HT-29 (cell line): ENCODE measurements at places on chromosomes 16 and 17. TPM values are rescaled to one million over a fixed set of nuclear protein-coding genes. Genes with fewer than 3 reads are reported as not detected.

DNA sequence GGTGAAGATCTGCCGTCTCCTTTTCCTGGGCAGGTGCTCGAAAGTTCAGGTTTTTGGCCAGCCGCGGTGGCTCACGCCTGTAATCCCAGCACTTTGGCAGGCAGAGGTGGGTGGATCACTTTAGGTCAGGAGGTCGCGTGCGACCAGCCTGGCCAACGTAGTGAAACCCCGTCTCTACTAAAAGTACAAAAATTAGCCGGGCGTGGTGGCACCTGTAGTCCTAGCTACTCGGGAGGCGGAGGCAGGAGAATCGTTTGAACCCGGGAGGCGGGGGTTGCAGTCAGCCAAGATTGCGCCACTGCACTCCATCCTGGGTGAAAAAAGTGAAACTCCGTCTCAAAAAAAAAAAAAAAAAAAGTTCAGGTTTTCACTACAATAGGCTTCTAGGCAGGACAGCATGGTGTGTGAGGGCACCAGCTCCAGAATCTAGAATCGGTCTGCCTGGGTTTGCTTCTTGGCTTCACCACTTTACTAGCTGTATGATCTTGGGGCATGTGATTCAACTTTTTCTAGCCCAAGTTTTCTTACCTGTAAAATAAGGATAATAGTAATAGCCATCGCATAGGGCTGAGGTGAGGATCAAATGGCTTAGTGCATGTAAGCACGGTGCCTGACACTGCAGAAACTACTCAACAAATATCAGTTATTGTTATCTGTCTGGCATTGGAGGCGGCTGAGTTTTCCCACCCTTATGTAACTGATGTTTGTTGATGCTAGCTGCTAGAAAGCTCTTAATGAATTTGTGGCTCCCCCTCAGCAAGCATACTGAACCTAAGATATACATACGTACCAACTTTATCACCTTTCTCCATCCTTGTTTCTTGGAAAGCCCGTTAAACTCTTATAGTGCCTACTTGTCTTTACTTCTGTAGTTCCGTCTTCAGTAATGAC lies 1.3 kb downstream of the PSMD12 start:
- peak; percentile 76 for DNase-seq

- no peak for DNase-seq
Measured at GRCh38 chr17:67178555-67178954, 66.4 kb downstream of the HELZ start.

GRCh38 chr17:42563543-42563942 lies 1.6 kb downstream of the COASY start:
- peak; percentile 78 for DNase-seq

Gene SMYD4
- total RNA-seq = 5.9 and 7.5 TPM in 2 replicates

- DNase-seq = no peak
Measured at GRCh38 chr16:51430716-51431369, 279.8 kb upstream of the SALL1 start.

Gene PKMYT1
- total RNA-seq = 86.3 and 92.1 TPM in 2 replicates

Gene MYH1
- not detected in 2 replicates for total RNA-seq

DNA sequence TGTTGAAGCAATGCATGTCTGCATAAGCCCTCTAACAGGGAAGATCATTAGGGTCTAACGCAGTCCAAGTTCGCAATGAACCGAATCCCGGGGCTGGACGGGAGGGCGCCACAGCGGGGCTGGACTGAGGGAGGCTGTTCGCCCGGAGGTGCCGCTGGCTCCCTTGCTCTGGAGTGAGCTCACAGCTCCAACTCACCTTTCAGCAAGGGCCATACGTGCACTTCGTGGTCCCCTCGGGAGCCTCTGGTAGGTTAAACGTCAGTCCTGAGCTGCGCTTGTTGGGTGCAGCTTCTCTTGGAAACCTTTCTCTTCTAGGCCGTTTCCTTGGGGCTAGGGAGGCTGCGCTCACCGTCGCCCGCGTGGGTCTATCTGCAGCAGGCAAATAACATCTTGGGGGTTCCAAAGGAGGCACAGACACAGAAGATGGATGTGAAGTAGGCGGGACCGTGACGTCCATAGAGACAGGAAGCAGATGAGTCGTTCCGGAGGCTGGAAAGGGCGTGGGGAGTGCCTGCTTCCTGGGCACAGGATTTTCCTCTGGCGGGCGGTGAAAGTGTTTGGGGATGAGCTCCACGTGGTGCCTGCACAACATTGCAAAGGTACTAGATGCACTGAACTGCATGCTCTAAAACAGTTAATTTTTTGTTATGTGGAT lies 21.9 kb downstream of the ATP2C2 start:
- DNase-seq = no peak

Gene DNAJA2
- 35.4 and 36.5 TPM in 2 replicates for total RNA-seq

- DNase-seq = no peak
Measured at GRCh38 chr16:29014561-29015069, 29.8 kb downstream of the LAT start.

DNA sequence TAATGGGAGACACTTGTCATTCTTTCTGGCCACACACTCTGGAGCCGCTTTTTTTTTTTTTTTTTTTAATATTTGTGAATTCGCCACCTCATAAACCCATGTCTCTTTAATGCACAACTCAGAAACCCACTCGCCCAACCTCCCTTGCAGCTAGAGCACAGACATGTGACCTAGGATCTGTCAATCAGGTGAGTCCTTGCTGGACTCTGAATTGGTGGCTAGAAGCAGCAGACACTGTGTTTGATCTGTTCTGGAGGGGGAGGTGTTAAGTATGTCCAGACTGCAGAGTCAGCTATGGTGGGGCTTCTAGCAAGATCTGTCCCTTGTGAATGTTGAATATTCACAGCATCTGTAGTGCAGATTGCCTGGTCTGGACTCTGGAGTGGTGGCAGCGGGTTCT lies 112.1 kb downstream of the PRKCB start:
- no peak for DNase-seq

Gene EPN3
- total RNA-seq = 25.6 and 25.8 TPM in 2 replicates

DNA sequence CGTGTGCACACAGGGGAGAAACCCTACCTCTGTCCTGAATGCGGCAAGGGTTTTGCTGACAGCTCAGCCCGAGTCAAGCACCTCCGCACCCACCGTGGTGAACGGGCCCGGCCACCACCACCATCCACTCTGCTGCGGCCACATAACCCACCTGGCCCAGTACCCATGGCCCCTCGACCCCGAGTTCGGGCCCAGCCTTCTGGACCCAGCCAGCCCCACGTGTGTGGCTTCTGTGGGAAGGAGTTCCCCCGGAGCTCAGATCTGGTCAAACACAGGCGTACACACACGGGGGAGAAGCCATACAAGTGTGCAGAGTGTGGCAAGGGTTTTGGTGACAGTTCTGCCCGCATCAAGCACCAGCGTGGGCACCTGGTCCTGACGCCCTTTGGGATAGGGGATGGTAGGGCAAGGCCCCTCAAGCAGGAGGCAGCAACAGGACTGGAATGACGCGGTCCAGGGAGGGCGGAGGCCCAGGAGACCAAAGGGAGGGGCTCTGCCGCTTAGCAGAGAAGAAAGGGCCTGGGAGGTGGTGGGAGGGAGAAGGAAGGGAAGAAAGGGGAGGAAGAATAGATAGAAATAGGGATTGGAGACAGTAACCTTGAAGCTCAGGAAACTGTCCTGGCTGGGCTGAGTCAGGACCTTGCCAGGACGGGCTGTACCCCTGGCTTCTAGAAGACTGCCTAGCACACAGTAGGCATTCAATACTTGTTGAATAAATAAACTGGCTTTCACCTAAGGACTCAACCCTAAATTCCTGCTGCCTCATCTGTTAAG lies 3.6 kb downstream of the ZNF48 start:
- DNase-seq = no peak

DNA sequence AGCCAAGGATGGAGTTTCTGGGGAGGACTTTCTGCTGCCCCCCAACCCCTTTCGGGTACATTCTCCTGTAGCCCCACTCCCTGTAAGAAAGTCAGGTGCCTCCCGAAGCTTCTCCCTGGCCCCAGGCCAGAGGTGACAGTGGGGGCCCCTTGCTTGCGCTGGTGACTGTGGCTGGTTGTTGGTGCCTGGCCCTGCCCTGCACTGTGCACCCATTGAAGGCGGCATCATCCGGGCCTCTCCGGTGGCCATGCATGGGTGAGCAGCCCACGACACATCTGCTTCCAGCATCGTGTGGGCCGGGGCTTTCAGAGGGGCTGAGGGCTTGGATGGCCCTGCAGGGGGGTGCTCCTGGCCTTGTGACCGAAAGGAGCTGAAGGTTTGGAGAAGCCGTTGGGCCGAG lies 297.0 kb downstream of the SEC14L1 start:
- no peak for DNase-seq

Gene MVD
- total RNA-seq = 100 and 109 TPM in 2 replicates

DNA sequence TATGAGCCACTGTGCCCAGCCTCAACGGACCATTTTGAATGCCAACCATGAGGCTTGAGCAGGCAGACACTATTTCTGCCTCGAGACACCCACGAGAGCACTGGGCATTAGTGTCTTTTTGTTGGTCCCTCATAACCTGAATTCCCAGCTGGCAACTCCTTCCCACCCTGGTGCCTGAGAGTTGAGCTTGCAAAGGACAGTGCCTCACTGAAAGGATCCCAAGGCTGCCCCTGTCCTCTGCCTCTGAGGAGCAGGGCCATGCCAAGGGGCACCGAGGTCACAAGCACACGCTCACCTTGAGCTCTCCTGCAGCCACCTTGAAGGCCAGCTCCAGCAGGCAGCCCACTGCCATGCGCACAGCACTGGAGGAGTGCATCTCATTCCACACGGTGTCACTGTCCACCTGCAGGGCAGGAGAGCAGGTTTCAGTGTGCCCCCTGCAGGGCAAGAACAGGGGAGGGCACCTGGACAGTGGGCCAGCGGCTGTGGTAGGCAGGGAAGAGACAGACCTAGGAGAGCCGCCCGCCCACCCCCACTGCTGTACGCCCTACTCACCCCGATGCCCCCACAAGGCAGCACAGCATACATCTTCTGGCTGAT lies 12.8 kb downstream of the G6PC3 start:
- peak; percentile 80 for DNase-seq

DNA sequence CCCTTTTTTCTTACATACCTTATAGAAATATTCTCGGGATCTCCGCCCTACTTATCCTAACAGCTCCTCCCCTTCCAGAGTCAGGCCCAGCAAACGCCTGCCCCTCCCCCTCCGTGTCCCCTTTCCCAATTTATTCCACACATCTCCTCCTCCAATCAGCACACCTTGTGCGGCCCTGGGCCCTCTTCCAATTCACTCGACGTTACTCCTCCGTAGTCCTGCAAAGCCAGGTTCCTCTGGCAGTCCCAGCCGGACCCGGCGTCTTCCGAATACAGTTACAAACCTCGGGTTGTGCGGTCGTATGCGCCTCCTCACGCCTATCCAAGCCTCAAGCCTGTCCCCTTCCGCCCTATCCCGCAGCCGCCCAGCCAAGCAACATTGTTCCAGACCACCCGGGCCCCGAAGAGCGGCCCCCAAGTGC lies 677 bp downstream of the CBX1 start:
- DNase-seq = peak; percentile 63

- DNase-seq = no peak
Measured at GRCh38 chr17:61720016-61720795, 129.2 kb upstream of the NACA2 start.

GRCh38 chr16:88084881-88085280 lies 133.6 kb downstream of the BANP start:
- no peak for DNase-seq

DNA sequence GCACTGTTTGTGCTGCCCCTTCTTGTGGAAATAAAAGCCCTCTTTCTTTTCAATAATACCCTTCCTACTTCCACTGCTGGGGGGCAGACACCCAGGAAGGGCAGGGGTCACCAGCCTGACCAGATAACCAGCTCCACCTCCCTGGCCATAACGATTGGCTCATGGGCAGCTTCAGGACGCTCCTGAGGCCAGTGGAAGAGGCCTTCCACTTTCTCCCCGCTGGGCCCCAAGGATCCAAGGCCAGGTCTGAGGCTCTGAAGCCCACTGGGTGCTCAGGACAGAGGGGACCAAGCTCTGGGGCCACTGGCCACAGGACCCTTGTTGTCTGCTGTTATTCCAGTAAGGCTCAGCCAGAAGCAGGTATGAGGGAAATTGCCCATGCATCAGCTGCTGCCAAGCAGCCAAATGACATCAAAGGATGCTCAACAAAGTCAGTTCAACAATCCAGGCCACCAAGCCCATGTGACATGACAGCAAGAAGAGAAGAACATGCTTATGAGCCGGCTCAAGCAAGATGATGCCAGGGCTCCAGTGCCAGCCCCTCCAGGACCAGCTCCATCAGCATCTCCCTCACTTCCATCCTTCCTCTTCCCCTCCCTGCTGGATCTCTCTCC lies 238.8 kb downstream of the ZNF423 start:
- no peak for DNase-seq

Gene B9D1
- 28.1 and 29.3 TPM in 2 replicates for total RNA-seq

- DNase-seq = no peak
Measured at GRCh38 chr17:28324781-28325180, 5.8 kb downstream of the TMEM97 start.

GRCh38 chr17:21389394-21389793 lies 13.2 kb downstream of the KCNJ12 start:
- no peak for DNase-seq

- no peak for DNase-seq
Measured at GRCh38 chr16:15483857-15484256, 49.5 kb downstream of the BMERB1 start.

Gene ELP5
- total RNA-seq = 46.5 and 46.7 TPM in 2 replicates

DNA sequence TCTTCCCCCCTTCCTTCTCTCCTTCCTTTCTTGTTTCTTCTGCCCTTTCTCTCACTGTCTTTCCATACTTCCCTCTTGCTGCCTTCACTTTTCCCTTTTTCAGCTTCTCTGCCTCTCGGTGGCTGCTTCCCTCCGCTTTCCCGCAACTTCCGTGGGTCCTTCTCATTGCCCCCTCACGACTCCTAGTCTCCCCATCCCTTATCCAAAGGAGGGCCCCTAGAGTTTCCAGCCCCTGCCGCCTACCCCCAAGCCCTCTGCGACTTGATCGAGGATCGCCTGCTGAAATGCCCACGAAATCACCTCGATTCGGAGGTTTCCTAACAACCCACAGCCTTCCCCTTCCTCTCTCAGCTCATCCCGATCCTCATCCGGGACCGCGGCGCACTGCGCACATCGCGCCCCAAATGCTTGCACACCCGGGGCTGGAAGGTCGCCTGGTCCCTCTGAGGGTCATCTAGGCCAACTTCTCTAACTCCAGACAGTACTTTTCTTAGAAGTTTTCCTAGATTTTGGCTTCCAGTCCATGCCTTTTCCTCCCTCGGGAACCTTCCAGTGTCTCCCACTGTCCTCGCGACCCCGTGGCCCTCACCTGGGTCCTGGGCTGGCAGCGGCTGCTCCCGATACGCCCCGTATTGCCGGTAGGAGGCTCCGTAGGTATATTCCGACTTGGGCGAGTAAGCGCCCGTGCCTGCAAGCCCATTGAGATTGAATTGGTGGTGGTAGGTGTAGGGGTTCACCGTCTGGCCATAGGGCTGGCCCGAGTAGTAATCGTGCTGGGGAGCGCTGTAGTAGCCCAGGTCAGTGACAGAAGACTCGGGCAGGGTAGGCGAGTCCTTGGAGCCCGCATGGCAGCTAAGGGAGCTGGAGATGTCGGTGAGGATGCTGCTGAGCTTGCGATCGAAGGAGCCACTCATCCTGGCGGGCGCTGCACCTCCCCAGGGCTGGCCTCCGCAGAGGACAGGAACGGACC lies 654 bp downstream of the DLX3 start:
- no peak for DNase-seq

Gene USP6
- not detected in 2 replicates for total RNA-seq

Gene CHRNE
- not detected in 2 replicates for total RNA-seq

Gene FTO
- 18.8 and 22.8 TPM in 2 replicates for total RNA-seq

- DNase-seq = no peak
Measured at GRCh38 chr17:28874750-28875149, 19.9 kb downstream of the ERAL1 start.
